Effector memory CD4-positive, alpha-beta T cell (primary cell): ENCODE measurements at places on chromosomes 3 and 15.

- DNase-seq: no peak
Observed at GRCh38 chr3:191461113-191461595, at the start of gene PYDC2. Gene PYDC2 (plus strand): TSS chr3:191461163. CDS start chr3:191461163, 0 bp downstream.

GRCh38 chr3:172530101-172530561, 6.9 kb upstream of the TNFSF10 start:
- no peak for DNase-seq

DNA sequence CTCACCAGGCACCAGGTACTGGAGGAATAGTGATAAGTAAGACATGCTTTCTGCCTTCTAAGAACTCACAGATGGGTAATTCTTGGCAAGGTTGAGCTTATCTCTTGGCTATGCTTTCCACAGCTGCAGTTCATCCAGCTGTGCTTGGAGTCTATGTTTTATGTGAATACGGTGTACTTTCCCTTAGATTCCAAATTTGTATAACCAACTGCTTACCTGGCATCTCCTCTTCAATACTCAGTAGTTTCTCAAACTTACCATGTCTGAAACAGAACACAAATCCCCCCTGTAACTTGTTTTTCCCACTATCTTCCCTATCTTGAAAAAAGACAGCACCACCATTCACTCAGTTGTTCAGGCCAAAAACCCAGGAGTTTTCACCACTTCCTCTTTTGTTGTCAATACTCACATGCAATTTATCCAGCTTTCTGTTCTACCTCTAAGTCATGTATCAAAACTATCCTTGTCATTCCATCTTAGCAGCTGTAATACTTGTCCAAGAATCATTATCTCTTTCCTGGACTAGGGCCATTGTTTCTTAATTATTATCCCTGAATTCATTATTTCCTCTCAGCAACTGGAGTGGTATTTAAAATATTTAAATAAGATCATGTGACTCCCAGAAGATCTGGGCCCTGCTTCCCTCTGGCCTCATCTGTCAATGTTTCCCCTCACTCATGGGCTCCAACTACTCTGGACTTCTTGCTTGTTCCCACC, 32.6 kb downstream of the COL6A5 start:
- no peak for DNase-seq

GRCh38 chr3:140270329-140270728, 335.3 kb downstream of the CLSTN2 start:
- no peak for DNase-seq

- no peak for DNase-seq
Observed at GRCh38 chr3:100992231-100993012, 799 bp downstream of the ABI3BP start.

GRCh38 chr3:8400911-8401310, 100.7 kb upstream of the LMCD1 start:
- DNase-seq: no peak

- no peak for DNase-seq
Observed at GRCh38 chr3:6803619-6804018, 57.3 kb upstream of the GRM7 start.

DNA sequence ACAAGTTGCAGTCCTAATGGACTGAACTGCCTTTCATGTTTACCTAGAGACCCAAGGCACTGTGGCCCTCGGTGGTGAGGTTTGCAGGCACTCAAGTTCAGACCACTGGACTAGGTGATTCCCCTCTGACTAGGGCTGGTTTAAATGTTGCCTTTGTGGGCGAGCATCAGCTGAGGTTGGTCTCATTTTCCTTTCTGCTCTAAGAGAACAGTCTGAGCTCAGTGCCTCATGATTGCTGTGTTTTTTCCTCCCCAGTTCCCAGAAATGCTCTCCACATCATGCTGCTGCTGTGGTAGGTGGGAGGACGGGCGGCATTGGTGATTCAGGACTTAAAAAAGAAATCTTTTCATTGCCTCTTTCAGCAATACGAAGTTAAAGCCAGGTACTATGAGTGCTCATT, 237.2 kb downstream of the MBNL1 start:
- no peak for DNase-seq

DNA sequence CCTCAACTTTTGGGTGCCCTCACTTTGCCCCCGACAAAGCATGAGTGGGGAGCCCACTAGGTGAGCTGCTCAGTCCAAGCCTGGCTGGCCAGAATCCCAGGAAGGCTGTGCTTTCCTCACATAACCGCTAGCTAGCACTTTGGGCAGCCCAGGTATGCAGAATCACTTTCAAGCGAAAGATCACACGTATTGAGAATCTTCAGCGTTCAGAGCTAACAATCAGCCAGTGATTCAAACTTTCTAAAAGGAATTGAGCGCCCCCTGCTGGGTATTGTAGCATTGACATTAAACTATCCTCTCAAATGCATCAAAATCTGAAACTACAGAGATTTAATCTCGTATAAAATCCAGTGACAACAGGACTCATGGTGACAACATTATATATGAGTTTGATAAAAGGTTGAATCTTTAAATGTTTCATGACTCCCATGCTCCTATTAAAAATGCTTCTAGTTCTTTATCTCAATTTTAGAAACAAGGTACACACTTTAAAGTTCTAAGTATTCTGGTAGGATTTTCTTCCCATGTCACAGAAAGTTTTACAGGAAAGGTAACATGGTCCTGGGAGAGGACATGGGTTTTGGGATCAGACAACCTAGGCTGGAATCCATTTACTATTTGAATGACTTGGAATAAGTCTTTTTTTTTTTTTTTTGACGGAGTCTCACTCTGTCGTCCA, 11.8 kb downstream of the ANAPC13 start:
- DNase-seq: peak; percentile 47

GRCh38 chr3:20984594-20985205, 766.3 kb downstream of the ZNF385D start:
- no peak for DNase-seq

GRCh38 chr15:100693451-100693850, 91.1 kb downstream of the ASB7 start:
- DNase-seq: no peak

DNA sequence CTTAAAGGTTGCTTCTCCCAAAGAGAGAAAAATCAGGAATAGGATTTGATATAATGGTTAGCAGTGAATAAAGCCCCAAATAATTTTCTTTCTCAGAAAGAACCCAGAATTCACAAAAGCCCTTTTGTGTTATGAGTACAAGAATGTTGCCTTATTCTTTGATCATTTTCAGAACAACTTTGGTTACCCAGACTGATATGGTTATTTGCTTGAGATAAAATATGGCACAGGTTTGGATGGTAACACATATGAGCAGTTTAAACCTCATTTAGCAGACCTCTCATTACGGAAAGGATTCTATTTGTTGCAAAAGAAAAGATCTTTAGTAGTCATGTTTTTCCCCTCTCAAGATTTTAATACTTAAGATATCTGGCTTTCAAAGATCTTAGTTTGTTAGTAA, 104.8 kb upstream of the MEX3B start:
- no peak for DNase-seq

DNA sequence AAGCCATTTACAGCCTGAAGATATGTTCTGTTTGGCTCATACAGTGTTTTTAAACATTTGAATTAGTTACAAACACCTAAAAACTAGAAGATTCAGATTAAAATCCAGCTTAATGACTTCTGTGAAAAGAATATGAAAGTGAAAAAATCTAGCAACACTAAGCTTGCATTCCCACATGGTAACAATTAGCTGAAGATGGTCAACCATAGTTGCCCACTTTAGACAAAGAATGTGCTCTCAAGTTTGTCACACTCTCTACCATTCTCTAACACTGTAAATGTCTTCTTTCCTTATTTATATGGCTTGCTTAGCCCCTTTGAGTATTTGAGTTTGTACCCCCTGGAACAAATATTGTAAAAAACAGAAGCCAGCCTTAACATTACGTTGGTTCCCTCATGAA, 32.7 kb downstream of the HDGFL3 start:
- DNase-seq: no peak

DNA sequence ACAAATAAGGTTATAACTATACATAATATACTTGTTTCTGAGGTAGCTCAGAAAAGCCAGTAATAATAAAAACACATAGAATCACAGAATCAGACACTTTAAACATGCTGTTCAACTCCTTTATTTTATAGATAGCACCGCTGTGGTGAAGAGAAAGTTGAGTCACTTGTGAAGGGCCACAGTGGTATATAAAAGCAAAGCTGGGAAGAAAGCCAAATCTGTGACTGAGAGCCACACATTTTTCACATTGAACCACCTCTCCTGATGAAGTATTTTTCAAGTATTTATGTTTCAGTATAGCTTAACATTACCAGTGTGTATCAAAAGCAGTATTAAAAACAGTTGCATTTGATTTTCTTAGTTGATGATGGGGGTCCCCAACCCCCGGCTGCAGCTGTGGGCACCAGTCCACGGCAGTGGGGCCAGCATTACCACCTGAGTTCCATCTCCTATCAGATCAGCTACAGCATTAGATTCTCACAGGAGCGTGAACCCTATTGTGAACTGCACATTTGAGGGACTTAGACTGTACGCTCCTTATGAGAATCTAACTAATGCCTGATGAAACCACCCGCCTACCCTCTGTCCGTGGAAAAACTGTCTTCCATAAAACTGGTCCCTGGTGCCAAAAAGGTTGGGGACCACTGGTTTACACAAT, 46.2 kb downstream of the TBL1XR1 start:
- DNase-seq: no peak

DNA sequence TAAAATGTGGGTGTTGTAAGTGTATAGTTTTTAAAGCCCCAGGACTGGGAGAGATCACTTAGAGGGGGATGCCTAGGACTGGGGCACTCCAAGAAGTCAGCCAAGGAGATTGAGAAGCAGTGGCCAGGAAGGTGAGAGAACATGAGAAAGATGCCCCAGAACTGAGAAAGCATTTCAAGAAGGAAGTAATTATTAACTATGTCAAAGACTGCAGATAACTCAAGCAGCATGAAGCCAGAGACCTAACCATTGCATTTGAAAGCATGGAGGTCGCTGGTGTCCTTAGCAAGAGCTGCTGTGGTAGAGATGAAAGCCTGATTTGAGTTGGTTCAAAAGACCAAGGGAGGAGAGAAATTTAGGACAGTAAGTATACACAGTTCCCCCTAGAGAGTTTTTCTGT, 30.6 kb upstream of the SLC2A2 start:
- DNase-seq: no peak

DNA sequence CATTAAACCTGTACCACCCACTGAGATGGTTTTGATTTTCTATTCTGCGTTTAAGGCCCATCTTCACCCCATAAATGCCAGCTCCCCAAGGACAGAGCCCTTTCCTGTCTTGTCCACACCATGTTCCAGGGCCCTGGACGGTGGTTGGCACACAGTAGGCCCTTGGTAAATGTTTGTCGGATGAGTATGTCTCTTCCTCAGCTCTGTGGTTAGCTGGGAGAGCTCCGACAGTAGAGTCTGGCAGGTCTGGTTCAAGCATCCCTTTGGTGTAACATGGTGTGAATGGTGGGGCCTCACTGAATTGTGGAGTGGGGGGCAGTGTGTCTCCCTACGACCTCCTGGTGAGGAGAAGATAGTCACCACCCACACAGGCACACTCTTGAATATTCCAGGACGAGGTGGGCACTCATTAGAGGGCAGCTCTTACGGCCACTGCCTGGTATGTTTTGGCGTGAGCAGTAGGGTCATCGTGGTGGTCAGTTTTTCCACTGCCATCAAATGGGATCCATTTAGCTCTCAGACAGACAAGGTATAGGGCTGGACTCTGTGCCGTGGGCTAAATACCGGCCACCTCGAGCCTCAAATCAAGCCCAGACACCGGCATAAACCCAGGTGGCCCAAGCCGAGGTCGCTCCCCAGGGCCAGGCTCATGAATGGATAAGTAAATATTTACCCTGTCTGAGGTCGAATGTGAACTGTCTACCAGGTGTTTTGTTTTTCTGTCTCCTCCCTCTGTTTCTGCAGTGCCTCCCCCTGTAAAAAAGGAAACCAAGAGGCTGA, 61.3 kb downstream of the SMAD3 start:
- no peak for DNase-seq

GRCh38 chr15:40821195-40821594, 7.3 kb downstream of the PPP1R14D start:
- DNase-seq: no peak

DNA sequence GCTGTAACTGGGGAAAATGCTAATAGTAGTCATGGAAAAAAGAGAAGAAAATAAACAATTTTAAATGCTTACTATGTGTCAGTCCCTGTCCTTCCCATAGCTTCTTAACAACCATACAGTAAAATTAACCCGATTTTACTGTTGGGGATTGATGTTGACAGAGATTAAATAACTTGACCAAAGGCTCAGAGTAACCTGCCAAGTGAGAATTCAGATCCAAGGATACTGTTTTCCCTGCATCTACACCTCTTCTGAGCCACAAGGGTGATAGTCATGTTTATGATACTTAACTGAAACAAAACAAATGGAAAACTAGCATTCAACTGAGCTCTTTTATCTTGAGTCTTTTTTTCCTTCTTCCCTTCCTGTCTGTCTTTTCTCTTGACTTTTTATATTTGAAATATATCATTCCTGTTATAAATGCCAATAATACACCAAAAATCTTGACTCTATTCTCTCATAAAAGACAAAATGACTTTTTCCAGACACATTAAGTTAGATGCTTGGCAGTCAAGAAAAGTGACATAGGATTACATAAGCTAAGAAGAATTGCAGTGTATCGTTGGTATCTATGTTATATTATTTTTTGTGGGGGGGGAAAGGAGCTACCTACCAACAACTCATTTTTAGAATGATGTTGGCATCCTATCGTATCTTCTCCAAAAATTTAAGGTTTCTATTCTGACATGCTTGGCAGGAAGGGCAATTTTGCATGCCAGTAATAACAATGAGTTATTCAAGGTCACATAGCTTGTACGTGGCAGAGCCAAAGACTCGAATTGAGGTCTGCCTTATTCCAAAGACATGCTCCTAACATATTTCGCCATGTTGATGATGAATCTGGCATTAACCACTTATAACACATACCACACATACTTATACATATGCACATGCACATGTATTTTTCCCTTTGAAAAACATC, 306.6 kb upstream of the KCNH8 start:
- no peak for DNase-seq

GRCh38 chr3:136699271-136699828, 52.8 kb downstream of the STAG1 start:
- no peak for DNase-seq

- no peak for DNase-seq
Observed at GRCh38 chr3:37544105-37544504, 317.6 kb upstream of the CTDSPL start.

GRCh38 chr15:88505721-88506120, 38.2 kb downstream of the MRPS11 start:
- DNase-seq: no peak

- no peak for DNase-seq
Observed at GRCh38 chr3:40951636-40952035, 247.7 kb upstream of the CTNNB1 start.

DNA sequence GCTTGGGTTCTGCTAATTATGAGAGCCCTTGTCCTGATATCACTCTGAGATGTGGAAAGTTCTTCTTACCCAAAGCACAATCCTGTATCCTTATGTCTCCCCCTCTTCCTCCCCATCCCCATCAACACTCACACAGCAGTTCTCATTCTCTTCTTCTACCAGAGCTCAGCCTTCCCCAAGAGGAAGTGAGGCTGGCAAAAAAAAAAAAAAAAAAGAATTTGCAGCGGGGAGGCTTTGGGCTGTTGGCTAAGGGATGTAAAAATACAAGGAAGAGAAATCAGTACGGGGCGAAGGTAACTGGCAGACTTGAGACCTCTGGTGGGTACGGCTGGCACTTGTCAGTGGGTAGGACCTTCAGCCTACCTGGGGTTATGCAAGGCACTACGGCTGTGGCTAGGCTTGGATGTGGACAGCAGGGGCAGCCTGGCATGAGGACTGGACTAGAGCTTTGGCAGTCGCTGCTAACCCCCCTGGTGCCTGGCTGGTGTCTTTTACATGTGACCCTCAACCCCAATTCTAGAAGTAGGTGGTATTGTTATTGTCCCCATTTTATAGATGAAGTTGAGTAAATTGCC, 5.4 kb downstream of the VIPR1 start:
- DNase-seq: no peak
